ENCODE measurements at places on chromosomes 7 and 10.
A peak's percentile ranks its signal among the peaks of the same experiment; 100 is the strongest.

DNA sequence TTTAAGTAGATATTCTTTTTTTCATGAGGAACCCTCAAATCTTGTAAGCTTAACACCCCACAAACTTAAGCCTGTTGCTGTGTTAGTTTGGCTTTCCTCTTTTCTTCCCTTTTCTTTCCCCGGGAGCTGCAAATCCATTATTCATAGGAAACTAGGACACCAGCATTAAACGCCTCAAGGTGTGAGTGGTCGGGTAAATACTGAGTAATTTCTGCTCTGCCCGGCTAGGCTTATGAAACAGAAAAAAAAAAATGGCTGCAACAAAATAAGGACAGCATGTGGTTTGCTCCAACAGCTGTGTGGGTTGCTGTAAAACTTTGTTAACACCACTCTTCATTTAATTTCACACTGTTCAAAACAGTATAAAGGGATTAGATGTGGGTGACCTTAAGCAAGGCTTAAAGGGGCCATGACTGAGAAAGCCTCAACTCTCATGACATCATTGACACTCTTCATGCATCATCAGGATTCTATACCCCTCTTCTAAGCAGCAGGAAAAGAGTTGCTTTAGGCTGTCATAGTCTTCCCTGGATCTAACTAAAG is 104.1 kb downstream of the AOAH start:
- DNase-seq, result no peak

DNA sequence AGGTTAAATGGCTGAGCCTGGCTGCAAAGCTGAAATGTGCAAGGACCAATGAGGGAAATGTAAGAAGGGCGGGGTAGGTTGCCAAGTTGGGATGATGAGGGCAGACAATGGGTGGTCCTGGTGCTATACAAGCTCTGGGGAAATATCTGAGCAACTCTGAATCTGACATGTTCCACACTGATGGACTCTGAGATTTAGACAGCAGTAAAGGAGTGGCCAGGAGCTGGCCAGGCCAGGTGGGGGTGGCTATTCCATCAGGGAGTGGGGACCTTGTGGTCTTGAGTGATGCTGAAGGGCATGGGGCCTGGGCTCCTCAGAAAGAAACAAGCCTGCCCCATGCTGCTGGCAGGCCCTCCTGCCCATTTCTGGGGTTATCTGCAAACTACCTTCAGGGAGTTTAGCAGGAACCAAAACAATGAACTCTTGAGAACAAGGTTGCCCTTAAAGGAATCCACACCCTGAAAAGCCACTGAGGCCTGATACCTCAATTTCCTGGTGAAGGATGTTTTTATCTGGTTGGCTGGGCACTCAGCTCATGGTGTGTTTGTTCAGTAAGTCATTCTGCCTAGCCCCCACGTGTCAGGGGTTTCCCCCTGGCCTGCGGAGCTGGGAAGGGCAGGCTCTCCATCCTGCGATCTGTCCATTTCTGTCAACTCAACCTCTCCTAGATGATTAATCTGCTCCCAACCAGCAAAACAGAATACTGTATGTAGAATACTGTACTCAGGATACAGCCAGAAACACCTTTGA is 143.3 kb upstream of the TNS3 start:
- no peak for DNase-seq

- no peak for DNase-seq
Measured at GRCh38 chr10:94002156-94002555, 8.4 kb downstream of the PLCE1 start.

DNA sequence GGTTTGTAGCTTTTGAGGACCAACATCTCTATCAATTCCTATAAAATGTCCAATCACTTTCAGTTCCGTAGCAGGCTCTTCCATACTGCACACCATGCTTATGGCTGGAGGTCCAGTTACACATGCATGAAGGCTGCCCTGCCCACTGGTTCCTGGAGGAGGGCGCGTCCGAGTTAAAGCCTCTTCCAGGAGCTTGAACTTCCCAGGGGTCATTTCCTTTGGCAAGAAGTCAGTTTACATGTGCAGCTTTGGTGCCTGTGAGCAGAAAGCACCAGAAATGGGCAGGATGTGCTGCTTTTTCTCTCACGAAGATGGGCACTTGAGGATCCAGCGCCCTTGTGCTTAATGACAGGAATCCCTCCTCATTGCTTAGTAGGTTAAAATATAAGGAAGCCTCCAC is 17.6 kb upstream of the PHYH start:
- no peak for DNase-seq

DNA sequence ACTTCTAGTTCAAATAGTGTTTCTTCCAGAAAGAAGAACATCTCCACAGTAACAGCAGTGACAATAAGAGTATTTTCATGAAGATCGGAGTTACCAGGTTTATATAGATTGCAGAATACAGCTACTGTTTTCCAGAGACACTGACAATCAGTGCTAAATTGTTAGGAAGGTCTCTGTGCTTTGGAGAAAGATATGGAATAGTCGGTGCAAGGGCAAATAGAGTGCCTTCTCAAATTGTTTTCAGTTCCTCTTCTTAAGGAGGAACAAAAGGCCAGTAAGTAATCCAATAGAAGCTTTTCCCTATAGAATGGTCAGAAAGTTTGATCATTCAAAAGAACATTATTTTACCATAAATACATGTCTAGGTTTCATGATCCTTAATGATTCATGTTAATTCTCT is 2.6 kb upstream of the KIAA1217 start:
- DNase-seq, result no peak

- DNase-seq, result no peak
Measured at GRCh38 chr7:5173496-5173895, 16.5 kb upstream of the WIPI2 start.

DNA sequence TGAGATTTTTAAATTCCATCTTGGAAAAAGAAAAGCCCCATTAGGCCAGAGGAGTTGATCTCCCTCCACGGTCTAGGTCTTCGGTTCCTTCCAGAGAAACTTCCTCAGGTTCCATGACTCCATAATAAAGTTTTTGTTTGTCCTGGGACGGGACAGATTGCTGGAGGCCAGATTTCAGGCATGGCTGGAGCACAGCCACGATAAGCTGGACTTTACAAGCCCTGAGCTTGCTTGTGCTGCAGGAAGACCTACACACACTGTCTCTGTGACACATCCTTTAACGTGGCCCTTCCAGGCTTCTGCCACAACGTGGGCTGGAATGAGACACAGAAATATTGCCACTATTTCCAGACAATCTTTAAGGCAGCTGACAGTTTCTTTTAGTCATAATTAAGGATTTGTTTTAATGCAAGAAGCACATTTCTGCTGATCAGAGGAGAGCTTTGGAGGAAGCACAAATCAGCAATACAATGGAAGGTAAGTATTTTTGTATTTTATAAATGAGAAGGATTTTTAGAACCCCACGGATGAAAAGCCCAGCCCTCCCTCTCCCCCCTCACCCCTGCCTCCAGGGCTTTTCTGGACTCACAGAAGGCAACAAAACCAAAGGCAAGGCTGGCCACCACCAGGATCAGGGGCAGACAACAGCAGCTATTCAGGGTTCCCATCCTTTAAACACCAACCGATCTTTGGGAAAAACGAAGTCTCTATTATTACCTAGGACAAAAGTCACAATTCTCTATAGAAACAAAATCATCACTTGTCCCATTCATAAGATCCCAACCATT is 6.5 kb downstream of the CTBP2 start:
- DNase-seq, result peak; percentile 37

DNA sequence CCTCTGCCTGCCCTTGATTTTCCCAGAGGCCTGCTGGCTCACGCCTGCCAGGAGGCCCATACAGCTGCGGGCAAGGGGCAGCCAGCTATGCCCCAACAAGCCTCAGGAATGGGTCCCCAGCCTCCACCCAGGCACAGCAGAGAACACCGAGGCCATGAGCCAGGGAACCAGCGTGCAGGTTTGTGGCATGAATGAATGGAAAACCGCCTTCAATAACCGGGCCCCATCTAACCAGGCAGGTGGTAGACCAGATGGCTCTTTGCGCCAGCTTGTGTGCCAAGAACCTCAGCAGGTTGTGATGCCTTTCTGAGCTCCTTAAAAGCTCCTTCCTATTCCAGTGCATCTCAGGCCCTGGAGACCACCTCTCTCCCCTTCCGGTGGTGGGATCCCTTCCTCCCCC is 50.2 kb downstream of the ELFN1 start:
- DNase-seq, result no peak

DNA sequence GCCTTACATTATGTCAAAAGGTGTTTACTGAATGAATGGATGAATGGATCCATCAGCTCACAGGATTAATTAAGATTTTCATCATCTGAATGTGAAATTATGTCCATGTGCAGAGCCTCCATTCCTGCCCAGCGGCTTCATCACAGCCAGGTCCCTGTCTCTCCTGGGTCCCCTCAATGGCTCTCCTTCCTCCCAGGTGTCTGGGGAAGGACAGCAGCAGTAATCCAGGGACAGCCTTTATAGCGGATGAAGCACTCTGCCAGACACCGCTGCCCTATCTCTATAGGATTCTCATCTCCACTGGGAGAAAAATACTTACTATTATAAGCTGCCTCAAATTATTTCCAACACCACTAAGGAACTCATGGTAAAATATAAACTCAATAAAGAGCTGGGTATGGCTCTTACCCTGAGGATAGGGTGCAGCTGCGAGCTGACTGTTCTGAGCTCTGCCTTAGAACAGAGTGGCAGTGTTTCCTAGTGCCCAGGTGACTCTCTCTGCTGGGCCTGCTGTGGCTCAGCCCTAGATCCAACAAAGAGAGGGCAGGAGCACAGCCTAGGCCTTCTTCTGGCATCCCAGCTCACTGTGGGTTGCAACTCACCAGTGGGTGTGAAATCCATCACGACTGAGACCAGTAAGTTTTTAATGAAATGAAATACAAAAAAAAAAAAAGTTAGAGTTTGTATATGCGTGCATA is 38.3 kb downstream of the GPRIN2 start:
- DNase-seq, result no peak

DNA sequence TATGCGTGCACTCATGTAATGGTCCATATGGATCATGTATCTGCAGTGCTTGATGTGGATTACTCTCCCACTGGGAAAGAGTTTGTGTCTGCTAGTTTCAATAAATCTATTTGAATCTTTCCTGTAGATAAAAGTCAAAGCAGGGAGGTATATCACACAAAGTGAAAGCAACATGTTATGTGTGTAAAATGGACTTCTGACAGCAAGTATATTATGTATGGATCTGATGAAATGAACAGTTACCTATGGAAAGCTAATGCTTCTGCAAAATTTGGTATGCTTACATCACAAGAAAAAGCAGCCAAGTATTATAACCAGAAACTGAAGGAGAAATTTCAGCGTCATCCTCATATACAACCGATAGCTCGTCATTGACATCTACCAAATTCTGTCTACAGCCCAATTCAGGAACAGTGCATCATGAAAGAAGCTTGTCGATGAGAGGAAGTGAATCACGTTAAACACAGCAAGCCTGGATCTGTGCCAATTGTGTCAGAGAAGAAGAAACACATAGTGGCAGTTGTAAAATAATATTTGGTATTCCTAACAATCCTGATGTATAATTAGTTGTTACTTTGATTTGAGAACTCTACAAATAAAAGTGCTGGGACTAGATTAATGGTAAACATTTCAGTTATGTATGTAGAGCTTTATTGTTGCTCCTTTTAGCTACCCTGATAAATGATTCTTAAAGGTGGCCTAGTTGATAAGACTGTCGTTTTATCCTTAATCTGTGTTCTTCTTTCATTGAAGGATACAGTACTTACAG is 14.2 kb upstream of the SYPL1 start:
- peak; percentile 89 for DNase-seq
